DMS79 treated with DMSO at 0.1 percent for 48 hours (cell line): ENCODE measurements at places on chromosomes 7 and 10.

GRCh38 chr10:116878123-116878522 lies 28.8 kb downstream of the ENO4 start:
- no peak for DNase-seq

GRCh38 chr7:51545131-51545530 lies 228.5 kb upstream of the COBL start:
- no peak for DNase-seq

DNA sequence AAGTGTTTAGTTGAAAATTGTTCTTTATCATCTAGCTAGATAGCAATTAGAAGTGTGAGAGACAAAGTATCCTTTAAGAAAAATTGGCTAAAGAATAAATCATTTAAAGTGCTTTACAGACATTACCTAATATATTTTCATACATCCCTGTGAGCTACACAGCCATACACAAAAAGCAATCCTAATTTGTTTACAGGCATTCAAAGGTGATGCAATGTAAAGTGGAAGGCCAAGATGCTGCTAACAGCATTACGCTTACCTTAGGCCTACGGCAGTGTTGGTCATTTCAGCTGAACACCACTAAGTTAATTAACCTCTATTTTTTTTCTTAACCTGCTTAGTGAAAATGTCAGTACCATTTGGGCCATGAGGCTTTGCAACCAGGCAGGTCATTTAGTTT lies 10.7 kb upstream of the CASD1 start:
- DNase-seq = no peak

DNA sequence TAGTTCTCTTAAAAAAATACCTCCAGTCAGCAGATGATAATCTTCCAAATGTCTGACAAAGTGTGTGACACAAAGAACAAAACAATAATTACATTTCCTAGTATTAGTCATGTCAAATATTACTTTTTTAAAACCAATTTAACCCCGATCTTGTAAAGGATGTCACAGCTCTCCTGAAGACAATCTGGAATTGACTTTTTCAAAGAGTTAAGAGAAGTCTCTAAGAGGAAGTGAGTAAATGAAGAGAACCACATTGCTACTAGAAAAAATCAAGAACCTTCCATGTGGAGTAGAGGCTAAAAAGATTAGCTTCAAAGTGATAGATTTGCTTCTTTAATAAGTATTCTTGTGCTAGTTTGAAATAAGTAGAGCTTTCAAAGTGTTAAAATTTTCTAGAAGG lies 218.2 kb upstream of the IMMP2L start:
- no peak for DNase-seq

DNA sequence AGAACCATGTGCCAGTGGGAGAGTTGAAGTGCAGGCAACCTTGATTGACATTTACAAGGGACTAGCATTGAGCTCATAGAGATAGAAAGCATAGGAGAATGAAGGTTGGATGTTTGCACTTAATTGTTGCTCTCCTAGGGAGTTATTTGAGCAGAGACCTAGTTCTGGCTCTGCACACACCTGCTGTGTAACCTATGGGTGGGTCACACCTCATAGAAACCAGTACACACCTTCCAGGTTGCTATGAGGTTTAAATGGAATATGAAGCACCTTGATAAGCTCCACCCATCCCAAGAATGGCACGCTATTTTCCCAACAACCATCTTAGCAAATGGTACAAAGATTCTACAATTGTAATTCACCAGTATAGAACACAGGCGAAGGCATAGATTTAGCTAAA lies 86.2 kb upstream of the AOAH start:
- DNase-seq = no peak

- DNase-seq = no peak
Observed at GRCh38 chr10:118583611-118584010, 11.8 kb downstream of the PRLHR start.
